ENCODE measurements at places on chromosomes 12 and 14.

DNA sequence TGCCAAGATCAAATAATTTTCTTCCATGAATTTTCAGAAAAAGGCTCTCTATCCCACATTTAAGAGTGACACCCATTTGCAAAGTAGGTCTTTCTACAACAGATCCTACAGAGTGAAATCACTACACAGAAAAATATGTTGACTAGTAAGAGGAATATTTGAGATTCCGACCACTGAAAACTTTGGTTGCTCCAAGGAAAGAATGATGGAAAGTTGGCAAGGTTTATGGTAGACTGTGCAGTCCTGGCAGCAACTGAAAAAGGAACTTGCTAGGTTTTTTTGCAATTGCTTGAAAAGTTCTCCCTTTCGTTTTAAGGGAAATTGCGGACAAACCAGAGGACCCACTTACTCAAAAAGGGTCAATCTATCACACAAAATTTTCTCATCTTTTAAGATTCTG lies 83.1 kb upstream of the TSPAN8 start:
- no peak for DNase-seq

- no peak for DNase-seq
Measured at GRCh38 chr12:92421701-92422100, 276.1 kb upstream of the BTG1 start.

GRCh38 chr12:130169256-130169655 lies 7.0 kb downstream of the FZD10 start:
- no peak for DNase-seq

GRCh38 chr12:64682572-64683277 lies 72.4 kb downstream of the RASSF3 start:
- DNase-seq = no peak

- no peak for DNase-seq
Measured at GRCh38 chr12:49969651-49970429, 2.9 kb upstream of the AQP6 start.

GRCh38 chr14:67553547-67553946 lies 20.5 kb downstream of the PLEKHH1 start:
- no peak for DNase-seq

- DNase-seq = no peak
Measured at GRCh38 chr14:35285168-35286002, 6.8 kb upstream of the PSMA6 start.

- no peak for DNase-seq
Measured at GRCh38 chr14:21672116-21672515, 1.5 kb downstream of the OR4E1 start.

- DNase-seq = no peak
Measured at GRCh38 chr14:81447021-81447764, 47.1 kb upstream of the STON2 start.

GRCh38 chr12:7989827-7990491 lies 42.6 kb upstream of the FOXJ2 start:
- DNase-seq = no peak

- no peak for DNase-seq
Measured at GRCh38 chr14:23321572-23322547, 603 bp downstream of the PABPN1 start.

GRCh38 chr12:93537769-93538168 lies 34.7 kb upstream of the SOCS2 start:
- no peak for DNase-seq

- DNase-seq = no peak
Measured at GRCh38 chr14:53432378-53432802, 279.3 kb upstream of the DDHD1 start.

DNA sequence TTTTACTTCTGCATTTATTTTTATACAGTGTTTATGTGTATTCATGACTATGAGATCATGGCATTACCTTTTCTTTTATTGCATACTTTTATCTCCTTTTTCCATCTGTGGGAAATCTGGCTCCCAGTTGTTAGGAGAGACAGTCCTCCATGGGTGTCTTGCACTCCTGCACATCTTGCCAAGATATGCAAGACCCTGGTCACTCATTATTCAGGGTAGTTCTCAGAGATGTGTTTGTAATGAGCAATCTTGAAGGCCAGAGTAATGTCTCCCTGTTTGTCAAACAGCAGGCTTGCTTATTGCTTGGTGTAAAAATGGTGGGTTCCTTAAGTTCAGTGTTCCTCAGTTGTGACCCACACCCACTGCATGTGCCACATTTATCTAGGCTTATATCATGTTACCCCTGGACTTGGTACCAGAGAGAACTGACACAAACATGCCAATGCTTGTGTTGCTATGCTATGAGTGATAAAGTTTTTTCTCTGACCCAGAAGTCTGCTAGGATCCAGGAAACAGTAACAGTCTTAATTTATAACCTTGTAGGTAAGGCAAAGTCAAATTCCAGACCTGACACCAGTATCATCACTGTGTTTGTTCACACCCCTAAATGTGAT lies 36.8 kb downstream of the PPHLN1 start:
- no peak for DNase-seq

- DNase-seq = no peak
Measured at GRCh38 chr12:69389831-69390230, 30.3 kb downstream of the YEATS4 start.

DNA sequence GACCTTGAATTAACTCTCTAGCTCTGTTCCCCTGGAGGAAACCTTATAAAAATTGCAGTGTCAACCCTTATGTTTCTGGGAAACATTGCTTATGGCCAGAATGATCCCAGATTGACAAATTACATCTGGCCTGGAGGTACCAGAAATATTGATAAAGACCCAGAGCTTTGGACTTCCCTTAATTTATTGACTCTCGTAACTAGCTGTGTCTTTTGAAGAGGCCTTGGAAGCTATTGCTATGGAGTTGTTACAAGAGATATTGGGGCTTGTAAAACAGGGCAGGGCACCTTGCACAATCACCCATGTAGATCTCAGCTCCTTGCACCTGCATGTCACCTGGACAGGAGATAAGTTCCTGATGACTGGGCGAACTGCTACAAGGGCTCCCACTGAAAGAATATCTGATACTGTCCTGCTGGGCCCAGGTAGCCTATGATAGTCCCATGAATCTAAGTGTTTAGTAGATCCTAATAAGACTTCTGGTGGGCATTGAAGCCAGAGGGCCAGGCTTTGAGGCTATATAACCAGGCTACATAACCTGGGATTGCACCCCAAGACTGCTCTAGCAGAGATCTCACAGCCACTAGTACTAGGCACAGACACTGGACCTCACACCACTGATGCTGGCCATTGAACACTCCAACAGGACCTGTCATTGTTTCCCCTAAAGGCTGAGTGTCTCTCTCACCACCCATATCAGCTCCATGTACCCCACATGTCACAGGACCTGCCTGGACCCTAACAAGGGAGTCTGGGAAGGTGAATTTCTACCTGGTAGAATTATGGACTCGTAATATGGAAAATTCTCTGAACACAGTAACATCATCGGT lies 135.7 kb upstream of the PWP1 start:
- DNase-seq = no peak

DNA sequence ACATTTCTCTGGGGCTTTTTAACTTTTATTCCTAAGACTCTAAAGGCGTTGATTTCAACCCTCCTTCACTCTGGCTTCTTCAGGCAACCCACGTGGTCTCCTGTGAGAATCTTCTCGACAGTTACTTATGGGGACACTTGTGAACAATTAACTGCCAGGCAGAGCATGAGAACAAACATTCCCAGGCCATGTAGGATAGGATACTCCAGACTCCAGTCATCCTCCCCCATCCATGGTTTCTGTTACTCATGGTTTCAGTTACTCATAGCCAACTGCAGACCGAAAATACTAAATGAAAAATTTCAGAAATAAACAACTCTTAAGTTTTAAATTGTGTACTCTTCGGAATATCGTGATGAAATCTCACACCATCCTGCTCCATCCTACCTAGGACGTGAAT lies 19.5 kb downstream of the GPR68 start:
- DNase-seq = no peak

- no peak for DNase-seq
Measured at GRCh38 chr14:60665177-60665550, 15.9 kb upstream of the SIX1 start.

DNA sequence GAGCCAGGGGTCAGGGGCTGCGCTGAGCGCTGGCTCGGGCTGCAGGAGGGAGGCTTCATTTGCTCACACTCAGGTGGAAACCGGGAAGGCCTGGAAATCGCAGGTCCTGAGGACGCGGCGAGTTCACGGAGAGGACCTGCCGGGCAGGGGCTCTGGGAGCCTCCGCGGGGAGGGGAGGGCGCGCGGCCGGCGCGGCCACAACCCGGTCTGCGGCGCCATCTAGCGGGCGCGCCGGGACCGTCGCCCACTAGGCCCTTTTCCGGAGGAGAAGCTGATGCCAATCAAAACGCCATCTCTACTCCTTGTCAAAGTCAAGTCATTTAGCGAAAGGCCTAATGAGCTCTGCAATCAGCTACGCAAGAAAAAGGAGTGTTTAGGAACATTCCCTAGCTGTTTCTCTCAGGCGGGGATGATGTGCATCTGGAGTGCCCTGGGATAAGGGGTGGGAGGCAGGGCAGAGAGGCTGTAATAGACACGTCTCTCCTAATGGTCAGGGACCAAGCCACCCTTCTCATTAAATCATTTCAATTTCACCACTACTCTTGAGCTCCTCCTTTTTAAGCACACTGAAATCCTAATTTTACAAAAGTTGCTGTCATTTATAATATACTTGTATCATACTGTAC lies 885.8 kb upstream of the TMEM132C start:
- DNase-seq = no peak

- DNase-seq = no peak
Measured at GRCh38 chr12:4086481-4086880, 187.1 kb upstream of the CCND2 start.

DNA sequence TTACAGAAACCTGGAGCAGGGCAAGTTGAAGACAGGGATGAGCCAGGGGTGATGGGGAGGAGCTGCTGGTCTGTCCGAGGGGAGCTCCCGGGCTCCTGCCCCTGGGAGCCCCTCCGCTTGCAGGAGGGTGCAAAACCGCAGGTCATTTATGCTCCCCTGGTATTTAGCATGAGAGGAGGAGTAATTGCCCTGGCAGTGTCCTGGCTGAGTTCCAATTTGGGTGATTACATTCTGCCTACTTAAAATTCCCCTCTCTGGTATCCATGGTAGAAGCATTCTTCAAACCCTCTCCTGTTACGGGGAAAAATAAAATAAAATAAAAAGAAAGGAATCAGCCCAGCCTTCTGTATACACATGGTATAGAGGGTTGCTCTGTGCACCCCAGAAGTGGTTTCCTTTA lies 61.7 kb upstream of the VRK1 start:
- DNase-seq = no peak

DNA sequence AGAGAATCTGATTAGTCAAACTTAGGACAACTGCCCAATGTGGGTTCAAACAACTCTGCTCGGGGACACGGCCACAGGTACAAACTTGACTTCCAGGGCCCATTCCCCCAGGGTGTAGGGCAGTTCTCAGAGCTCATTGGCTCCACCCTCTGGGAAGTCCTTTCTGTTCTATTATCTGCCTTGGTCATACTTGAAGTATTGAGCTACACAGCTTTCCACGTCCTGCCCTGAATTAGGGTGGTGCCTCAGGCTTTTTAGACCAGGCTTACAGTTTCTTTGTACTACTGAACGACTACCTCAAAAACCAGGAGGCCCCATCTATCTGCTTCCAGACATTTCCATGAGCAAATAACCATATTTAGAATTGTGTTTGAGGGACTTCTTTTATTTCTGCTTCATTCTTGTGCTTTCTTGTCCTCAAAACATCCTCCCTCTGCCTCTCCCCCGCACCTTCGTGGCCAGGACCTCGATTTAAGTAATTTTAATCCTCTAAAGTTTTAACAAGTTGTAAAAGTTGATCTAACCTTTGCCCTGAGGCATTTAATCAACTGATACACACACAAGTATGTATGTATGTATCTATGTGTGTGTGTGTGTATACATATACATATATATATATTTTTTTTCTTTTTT lies 281.7 kb upstream of the AMIGO2 start:
- no peak for DNase-seq

- DNase-seq = no peak
Measured at GRCh38 chr14:96001866-96002497, 37.2 kb upstream of the C14orf132 start.

DNA sequence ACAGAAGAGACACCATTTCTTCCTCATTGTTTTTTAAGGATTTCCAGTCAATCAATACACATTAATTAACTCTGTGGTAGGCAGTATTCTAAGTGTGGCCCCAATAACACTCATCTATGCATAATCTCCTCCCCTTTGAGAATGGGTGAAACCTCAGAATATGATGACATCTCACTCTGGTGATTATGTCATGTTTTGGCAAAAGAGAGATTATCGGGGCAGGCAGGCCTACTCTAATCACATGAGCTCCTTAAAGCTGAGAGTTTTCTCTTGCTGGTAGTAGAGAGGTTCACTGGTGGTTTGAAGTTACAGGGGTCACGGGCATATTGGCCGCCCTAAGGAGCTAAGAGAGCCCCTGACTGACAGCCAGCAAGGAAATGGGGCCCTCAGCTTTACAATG lies 7.1 kb upstream of the LGMN start:
- DNase-seq = no peak

- no peak for DNase-seq
Measured at GRCh38 chr14:95495538-95496025, 20.9 kb downstream of the SYNE3 start.

DNA sequence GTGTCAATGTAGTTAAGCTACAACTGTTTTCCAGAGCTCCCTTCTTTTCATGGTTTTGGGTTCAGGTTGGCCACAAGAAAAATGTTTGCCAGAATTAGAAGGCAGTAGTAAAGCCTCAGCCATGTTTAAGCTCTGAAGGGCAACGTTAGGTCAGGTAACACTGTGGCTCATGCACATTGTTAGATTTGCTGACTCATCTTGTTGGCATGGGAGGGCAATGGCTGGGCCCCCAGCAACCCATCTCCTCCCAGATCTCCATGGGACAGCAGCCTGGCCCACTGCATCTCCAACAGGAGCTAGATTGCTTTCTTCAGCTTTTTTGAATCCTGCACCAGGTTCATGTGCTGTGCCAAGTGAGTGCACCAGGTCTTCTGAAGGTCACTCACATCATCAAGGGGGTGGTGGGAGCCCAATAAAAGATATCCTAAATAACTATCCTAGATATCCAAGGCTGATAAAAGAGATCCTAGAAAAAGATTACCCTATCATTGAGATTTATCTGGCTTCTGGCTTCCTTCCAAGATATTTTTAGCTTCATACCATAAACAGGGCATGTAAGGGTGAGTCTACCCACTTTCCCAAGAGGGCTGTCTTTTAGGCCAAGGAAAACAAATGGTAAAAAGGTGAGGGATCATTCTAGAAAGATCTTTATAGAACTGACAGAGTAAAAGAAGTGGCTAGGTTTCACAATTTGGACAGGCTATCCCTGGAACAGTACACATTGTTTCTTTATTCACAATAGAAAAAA lies 28.9 kb downstream of the PTGER2 start:
- DNase-seq = no peak

GRCh38 chr14:51674294-51675002 lies 22.7 kb downstream of the FRMD6 start:
- DNase-seq = no peak

GRCh38 chr12:131818821-131819585 lies 9.2 kb upstream of the MMP17 start:
- DNase-seq = no peak

DNA sequence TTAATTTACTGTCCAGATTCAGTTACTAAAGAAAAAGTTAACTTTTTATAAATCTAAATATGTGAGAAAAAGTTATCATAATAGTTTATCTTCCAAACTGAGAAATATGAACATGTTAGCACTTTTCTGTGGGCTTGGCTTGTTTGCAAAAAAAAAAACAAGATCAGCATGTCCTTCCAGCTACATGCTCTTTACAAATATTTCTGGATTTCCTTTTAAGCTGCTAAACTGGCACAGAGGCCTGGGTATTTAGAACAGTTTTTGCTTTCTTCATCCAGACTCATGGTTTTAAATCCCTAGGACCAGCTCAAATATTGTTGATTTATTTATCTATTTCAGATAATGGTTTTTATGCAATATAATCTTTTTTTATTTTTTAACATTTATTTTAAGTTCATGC lies 1444.5 kb upstream of the FLRT2 start:
- DNase-seq = no peak
